Adipocyte (in vitro differentiated cells): ENCODE measurements at places on chromosomes 2 and 18.

GRCh38 chr2:100895402-100895801 is 75.5 kb downstream of the NPAS2 start:
- no peak for DNase-seq

DNA sequence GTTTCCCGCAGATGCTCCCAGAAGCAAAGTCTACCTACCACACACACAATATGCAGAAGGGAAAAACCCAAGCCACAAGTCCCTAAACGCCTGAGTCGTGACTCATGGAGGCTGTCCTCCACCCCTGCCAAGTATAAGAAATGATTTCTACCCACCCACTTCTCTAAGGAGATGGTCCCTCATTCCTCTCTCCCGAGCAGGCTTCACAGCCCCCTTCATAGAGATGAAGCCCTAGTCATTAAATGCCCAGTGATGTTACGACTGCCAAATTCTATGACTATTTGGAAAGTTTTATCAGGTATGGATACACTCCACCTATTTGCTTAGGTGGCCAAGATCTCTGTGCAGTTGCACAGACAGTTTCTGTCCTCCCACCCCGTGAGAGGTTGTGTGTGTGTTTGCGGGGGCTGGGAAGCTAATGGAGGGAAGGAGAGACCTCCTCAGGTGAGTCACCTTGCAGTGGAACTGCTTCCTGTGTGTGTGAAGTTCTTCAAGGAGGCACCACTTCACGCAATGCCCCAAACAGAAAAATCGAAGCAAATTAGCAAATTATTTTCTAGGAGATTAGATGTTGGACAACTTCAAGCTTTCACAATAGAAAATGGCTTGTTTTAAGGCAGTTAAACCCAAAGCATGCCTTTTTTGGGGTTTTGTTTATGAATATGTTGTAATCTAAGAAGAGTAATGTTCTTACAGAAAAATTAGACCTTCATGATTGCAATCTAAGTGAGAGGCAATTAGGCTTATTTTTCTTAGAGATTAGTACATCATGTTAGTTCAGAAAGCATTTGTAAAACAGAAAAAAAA is 175.2 kb downstream of the TGIF1 start:
- DNase-seq = peak; percentile 93

DNA sequence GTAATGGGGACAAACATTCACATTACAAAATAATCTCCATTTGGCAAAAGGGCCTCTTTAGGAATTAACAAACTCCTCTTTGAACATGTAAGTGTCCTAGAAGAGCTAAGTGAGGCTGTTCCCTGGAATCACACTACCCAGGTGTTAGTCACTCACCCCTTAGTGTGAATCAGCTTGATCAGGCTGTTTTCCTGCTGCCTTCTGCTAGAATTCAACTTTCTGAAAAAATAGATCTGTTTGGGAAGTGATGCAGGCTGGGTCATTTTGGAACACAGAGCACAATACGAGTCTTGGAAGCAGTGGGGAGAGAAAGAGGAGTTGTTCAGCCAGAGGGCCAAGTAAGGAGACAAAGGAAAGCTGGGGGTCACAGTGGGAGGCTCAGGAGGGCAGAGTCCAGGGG is 40.0 kb downstream of the TTC32 start:
- peak; percentile 2 for DNase-seq

DNA sequence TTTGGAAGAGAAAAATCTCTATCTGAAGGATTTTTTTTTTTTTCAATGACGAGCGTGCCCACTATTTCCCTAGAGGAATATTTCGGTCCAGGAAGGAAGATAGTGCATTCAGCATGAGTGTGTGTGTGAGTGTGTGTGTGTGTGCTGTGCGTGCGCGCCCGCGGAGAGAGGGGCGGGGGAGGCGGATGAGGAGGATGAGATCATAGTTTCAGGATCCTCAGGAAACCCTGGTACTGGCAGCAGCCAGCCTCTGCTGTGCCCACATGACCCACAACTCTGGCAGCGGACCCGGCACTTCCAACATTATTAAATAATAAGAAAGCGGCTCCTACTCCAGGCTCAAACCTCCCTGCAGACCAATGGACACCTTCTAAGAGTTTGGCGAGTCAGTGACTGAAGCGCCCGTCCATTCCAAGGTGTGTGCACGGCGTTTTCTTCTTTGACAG is 217.0 kb upstream of the DTNA start:
- peak; percentile 64 for DNase-seq

- no peak for DNase-seq
Observed at GRCh38 chr2:59249441-59250306, 1008.5 kb upstream of the FANCL start.

DNA sequence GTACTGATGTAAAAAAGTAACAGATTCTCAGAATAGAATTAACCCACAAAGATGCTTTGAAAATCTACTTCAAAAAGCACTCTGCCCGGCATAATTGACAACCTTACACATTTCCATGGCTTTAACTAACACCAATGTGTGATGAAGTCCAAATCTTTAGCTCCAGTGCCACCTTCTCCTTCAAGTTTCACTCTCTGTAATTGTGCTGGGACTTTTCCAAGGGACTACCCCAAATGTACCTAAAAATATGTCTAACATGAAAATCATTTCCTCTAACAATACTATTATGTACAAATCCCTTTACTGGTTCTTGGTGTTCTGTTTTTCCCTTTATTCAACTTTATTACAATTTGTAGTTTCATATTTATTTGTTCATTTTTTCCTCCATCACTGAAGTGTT is 20.6 kb upstream of the UBE2E3 start:
- DNase-seq = no peak

DNA sequence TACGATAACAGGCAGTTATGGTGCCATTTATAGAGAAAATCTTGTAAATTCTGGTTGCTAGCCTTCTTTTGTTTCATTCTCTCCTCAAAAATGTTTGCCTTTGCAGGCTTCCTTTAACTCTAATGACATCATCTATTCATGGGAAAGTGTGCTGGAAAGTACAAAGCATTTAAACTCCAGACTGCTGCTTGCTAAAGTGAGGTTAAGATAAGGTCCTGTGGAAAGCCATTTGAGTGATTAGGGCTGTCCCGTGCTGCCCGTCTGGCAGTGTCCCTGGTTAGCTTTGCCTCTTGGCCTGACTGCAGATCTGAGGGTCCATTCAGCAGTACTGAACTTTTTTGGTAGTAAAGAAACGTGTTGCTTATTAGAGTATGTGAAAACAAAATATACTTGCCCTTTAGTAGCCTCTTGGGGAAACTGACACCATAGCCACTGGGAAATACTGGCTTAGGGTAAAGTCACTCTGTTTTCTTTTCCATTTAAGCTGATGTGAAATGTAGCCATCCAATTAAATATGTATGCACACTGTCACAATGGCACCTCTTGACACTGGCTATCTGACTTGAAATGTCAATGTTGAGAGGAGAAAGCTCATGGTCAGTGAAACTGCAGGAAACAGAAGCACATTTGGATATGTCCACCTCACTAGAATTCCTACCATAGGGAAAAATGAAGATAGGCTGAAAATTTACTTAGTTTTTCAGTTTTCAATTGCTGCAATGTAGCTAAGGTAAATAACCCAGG is 321.5 kb downstream of the SLC8A1 start:
- DNase-seq = peak; percentile 26

DNA sequence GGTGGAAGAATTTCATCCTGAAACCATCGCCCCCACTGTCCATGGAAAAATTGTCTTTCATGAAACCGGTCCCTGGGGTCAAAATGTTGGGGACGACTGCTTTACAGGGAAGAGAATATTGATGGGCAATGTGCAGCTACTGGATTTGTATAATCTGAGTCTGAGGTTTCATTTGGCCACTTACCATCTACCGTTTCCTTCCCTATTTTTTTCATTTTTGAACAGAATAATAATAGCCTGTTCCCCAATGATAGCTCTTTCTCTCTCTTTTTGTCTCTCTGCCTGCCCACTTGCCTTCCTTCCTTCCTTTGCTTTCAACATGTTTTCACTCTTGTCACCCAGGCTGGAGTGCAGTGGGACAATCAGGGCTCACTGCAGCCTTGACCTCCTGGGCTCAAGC is 78.3 kb upstream of the TLK1 start:
- no peak for DNase-seq

- DNase-seq = no peak
Observed at GRCh38 chr2:200625282-200625681, 39.5 kb downstream of the AOX1 start.

DNA sequence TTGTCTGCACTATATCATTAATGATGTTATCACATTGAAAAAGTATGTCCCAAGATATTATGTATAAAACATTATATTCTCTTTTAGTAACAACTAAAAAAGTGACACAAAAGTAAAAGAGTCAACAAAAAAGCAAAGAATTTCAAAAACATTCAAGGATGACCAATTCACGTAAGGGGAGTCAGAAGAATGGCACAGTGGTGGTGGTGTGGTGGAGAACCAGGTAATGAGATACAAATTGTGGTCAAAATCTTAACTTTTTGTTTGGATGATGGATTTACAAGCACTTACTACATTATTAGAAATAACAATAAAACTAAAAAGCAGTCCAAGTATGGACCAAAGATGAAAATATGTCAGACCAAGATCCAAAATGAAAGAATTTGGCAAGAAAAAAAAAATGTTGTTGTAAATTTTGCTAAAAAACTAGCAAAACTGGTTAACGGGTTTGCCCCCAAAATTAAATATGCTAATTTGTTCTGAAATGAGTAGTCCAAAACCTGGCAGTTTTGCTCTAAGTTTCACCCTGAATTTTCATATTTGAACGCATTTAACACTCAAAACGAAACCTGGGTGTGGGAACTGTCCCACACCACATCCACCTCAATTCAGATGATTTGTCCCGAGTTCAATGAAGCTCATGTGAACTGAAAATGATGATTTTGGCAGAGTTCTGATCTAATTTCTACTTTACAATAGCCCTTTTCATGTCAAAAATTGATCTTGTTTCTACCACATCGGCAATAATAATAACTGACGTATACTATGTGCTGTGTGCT is 135.8 kb downstream of the IKZF2 start:
- DNase-seq = no peak

- DNase-seq = no peak
Observed at GRCh38 chr2:174066871-174067270, 101.7 kb upstream of the SP3 start.

DNA sequence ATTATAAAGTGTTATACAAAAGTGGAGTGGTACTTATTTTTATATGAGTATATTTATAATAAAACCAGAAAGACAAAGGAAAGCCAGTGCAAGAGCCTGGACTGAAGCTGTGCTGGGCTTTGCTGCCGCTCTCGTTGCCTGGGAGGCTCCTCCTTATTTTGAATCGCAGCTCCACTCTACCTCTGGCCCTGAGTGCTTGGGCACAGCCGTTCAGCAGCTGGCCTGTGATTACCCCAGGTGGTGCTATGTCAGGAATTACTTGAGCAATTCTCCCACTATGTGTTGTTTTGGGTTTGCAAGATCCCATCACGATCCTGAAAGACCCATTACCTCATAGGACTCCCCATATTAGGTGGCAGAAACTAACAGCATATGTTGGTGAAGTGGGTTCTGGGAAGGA is 53.0 kb upstream of the LCLAT1 start:
- no peak for DNase-seq

GRCh38 chr2:71563872-71564271 is 110.5 kb downstream of the DYSF start:
- no peak for DNase-seq

DNA sequence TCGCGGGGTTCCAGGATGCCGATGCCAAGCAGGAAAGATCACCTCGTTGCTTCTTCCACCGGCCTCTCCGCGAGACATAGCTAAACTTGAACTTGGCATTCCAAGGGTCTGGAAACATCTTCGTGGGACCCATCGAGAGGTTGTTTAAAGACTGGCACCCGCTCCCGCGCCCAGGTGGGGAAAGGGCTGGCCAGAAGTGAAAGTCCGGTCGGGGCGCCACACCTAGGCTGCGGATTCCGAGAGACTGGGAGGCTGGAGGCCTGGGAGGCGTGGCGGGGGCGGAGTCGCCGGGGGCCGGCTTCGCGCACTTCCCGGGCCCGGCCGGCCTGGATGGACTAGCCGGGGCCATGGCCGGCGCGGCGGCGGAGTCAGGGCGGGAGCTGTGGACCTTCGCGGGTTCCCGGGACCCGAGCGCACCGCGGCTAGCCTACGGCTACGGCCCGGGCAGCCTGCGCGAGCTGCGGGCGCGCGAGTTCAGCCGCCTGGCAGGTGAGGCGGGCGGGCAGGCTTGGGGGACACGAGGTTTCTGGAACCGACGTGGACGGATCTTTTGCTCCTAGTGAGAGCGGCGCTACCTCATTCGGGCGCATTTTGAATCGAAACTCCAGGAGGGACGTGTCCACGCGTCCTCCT is at the start of gene MOCOS:
MOCOS (plus strand) TSS at position 305 of the 633 bp plus-strand sequence; CDS start at position 348, 43 bp downstream.
- DNase-seq = peak; percentile 87

GRCh38 chr18:78632111-78632541 is 347.5 kb upstream of the SALL3 start:
- DNase-seq = peak; percentile 0

DNA sequence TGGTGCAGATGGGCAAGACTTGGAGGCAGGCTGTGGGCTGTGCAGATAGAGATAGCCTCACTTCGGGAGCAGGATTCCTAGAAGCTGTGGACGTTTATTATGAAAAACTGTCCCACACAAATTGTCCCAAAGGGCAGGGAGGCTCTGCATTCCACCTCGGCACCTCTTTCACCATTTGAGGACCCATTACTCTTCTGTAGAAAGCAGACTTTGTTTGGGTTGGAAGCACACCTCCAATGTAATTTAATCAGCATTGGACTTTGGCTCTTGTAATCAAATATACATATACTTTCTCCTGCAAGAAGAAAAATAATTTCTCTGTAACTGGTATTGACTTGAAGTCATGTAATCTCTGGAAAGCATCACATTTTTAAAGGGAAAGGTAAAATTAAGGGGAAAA is 8.5 kb downstream of the ONECUT2 start:
- no peak for DNase-seq

- no peak for DNase-seq
Observed at GRCh38 chr18:49835405-49835804, 22.1 kb upstream of the ACAA2 start.

GRCh38 chr2:154402213-154402612 is 296.3 kb upstream of the KCNJ3 start:
- peak; percentile 37 for DNase-seq

DNA sequence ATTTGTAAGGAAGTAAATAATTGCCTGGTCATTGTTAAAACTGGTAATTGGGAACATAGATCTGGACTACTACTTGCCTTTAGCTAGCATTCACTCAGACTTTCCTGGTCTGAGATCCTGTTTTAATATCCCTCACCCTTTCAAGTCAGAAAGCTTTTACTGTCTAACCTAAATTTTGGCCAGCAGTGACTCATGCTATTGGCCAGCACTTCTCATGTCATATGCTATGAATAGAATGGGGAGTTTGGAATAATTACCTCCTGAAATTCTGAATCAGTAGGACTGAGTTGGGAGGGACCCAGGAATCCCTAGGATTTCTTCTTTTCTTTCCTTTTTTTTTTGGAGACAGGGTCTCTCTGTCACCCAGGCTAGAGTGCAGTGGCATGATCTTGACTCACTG is 19.3 kb downstream of the STK36 start:
- peak; percentile 47 for DNase-seq

- peak; percentile 12 for DNase-seq
Observed at GRCh38 chr2:128727404-128727803, 408.7 kb upstream of the HS6ST1 start.
